ENCODE measurements at places on chromosomes 5 and 9. TPM values are rescaled to one million over a fixed set of nuclear protein-coding genes. Genes with fewer than 3 reads are reported as not detected.
A peak's percentile ranks its signal among the peaks of the same experiment; 100 is the strongest.

- no peak for DNase-seq
Observed at GRCh38 chr5:96064877-96065276, 103.2 kb upstream of the ELL2 start.

DNA sequence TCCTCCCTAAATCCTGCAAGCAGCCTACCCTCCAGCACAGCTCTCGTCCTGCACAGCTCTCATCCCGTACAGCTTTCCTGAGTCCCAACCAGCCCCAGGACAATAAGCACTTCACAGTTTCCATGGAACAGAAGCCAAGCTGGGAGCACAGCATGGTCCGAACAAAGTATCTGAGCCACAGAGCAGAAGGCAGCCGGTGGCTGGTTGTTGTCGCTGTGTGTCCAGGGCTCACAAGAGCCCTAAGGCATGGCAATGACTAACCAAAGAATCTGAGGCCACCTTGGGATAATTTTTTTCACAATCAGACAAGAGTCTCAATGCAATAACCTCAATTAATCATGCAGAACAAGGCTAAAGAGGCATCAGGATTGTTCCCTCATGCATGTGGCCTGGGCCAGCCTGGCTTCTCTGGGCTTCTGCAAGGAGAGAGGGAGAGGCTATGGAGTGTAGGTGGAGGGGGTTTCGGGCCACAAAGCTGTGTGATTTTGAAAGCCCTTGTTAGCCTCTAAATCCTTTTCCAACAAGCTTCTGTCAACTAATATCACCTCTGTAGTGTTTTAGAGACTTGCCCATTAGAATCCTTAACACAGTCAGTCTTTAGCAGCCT lies 323.4 kb downstream of the PIK3R1 start:
- peak; percentile 53 for DNase-seq

- DNase-seq, result no peak
Observed at GRCh38 chr9:127064335-127064734, 58.1 kb downstream of the ANGPTL2 start.

The GABRA1 gene
- not detected for total RNA-seq

Measured in thyroid gland (tissue), 4 donors.